ENCODE measurements at places on chromosomes 6 and 20. TPM values are rescaled to one million over a fixed set of nuclear protein-coding genes. Genes with fewer than 3 reads are reported as not detected.

The MTCH1 gene
- 100 TPM for total RNA-seq

GRCh38 chr6:154650351-154650750, 82.9 kb upstream of the SCAF8 start:
- no peak overlapping the region for H3K27ac ChIP-seq
- DNase-seq = no peak
- H3K27me3 ChIP-seq = no peaks in the 10 kb centered on the region
- H3K4me3 ChIP-seq = no peak overlapping the region
- H3K36me3 ChIP-seq = no peaks in the 10 kb centered on the region
- no peaks in the 10 kb centered on the region for H3K4me1 ChIP-seq

DNA sequence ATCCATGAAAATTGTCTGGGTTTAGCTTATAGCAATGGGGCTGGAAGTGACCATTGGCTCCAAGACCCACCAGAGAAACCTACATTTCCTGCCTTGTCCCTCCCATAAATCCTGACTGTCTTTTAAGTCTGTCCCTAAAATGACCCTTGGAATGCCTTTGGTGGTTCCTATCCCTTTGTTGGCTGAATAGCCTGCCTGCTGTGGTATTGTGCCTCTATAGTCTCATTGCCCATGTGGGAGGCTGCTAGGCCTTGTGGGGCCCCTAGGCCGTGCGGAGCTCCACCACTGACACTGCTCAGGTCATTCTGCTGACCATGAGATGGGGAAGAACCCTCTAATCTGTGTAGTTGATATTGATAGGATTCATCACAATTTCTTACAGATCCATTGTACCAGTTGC, 43.3 kb downstream of the SCP2D1 start:
- H3K4me3 ChIP-seq = no peak overlapping the region
- H3K4me1 ChIP-seq = no peaks in the 10 kb centered on the region
- H3K36me3 ChIP-seq = no peaks in the 10 kb centered on the region
- no peak overlapping the region for H3K27ac ChIP-seq

DNA sequence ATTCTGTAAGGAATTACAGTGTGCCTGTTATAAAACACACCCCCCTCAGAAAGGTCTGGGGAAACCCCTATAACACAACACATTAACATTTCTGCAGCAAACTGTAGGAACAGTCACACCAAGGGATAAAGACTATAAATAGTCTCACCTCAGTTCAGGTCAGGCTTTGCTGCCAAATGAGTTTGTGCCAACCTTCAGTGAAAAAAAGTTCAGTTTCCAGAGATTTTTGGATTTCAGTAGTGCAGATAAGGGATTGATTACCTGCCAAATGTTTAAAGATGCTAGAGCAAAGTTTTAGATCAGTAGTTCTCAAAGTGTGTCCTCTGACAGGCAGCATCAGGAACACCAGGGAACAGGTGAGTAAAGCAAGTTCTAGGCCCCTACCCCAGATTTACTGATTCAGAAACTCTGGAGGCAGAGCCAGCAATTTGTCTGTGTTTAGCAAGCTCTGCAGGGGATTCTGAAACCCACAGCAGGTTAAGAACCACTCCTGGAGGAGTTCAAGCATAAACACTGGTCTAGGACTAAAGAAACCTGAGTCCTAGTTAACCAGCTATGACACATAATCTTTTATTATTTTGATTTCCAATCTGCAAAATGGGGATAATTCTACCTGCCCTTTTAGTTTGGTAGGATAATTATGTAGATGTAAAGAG, 111.0 kb downstream of the RCAN2 start:
- H3K36me3 ChIP-seq = no peaks in the 10 kb centered on the region
- H3K27ac ChIP-seq = no peak overlapping the region
- no peaks in the 10 kb centered on the region for H3K4me1 ChIP-seq
- no peak for DNase-seq
- H3K27me3 ChIP-seq = peaks cover 9% of the 10 kb centered on the region

The HLA-DRB1 gene
- 22.7 TPM for total RNA-seq

DNA sequence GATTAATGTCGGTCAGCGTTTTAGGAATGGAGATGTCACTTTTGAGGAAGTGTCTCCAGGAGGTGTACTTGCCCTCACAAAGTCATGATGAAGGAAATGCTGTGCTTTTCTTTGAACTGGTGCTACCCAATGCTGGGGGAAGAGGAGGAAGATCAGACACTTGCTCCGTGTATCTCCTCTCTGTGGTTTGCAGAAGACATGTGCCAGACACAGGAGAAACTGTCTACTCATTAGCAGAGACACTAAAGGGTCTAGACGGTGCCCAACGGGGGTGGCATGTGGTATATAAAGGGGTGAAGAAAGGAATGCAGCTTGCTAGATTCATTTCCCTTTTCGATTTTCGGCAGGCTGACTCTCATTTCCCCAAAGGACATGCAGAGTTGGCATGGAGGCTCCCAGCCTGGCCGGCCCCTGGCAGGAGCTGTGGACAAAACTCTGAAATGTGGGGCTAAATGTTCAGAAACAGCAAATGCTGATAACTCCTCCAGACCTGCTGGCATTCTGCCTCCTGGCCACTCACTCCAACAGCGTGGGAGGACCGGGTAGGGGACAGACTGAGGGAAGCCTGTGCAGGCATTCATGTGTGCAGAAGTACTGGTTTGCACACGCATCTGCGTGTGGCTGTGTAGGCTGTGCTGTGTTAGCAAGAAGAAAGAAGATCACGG, 59.6 kb upstream of the QKI start:
- no peak overlapping the region for H3K27ac ChIP-seq
- no peaks in the 10 kb centered on the region for H3K36me3 ChIP-seq
- no peak overlapping the region for H3K4me3 ChIP-seq
- H3K27me3 ChIP-seq = peaks cover 2% of the 10 kb centered on the region
- no peaks in the 10 kb centered on the region for H3K4me1 ChIP-seq
- no peak for DNase-seq

GRCh38 chr6:122392564-122393350, 6.7 kb upstream of the HSF2 start:
- H3K36me3 ChIP-seq = no peaks in the 10 kb centered on the region
- DNase-seq = no peak
- peaks cover 2% of the 10 kb centered on the region for H3K27me3 ChIP-seq
- no peak overlapping the region for H3K4me3 ChIP-seq
- peaks cover 13% of the 10 kb centered on the region for H3K4me1 ChIP-seq
- H3K27ac ChIP-seq = no peak overlapping the region

The APCDD1L gene
- not detected for total RNA-seq

DNA sequence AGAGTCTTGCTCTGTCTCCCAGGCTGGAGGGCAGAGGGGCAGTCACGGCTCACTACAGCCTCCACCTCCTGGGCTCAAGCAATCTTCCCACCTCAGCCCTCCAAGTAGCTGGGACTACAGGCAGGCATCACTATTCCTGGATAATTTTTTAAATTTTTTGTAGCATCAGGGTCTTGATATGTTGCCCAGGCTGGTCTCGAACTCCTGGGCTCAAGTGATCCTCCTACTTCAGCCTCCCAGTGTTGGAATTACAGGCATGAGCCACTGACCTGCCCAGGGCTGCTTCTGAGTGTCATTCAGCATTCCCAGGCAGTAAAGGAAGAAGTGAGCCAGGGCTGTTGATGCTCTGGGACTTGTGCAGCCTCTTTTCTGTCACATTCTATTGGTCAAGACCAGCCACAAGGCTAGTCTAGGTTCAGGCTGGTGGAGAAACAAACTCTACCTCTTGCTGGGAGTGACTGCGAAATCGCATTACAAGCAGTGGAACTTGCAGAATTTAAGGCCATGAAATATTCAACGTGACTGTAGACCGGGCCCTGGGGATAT, 2.1 kb upstream of the ARFGEF2 start:
- H3K4me3 ChIP-seq = peak overlapping the region; percentile 88
- no peak overlapping the region for H3K27ac ChIP-seq
- no peak for DNase-seq

DNA sequence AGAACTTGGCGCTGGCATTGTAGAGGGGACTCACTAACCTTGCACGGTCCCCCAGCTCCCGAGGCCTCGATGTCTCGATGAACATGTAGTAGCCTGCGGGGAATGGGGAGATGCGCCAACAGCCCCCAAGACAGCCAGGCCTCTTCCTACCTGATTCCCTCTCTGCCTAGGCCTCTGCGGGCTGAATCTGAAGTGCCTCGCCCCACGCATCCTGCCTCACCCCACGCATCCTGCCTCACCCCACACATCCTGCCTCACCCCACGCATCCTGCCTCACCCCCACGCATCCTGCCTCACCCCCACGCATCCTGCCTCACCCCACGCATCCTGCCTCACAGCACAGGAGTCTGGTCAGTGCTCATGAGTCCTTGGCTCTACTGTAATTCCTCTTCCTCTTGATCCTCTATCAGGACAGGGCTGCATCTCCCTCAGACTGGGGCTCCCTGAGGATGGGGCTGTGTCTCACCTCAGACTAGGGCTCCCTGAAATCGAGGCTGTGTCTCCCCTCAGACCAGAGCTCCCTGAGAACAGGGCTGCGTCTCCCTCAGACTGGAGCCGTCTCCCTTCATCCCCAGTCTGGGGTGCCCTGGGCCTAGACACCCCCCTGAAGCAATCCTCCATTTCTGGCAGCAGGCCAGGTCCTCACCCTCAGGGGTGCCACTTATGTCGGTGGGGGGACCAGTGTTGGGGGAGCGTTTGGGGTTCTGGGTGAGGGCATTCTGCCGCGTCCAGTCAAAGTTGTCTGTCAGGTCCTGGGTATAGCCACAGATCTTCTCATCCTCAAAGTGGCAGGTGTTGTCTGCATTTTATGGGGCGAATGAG, 53.6 kb downstream of the MDGA1 start:
- H3K36me3 ChIP-seq = peaks cover 3% of the 10 kb centered on the region
- peaks cover 13% of the 10 kb centered on the region for H3K27me3 ChIP-seq
- H3K4me3 ChIP-seq = no peak overlapping the region
- peak overlapping the region; percentile 31 for H3K27ac ChIP-seq
- DNase-seq = no peak
- H3K4me1 ChIP-seq = peaks cover 15% of the 10 kb centered on the region

The TEAD3 gene
- 0.68 TPM for total RNA-seq
